ENCODE measurements at places on chromosomes 6 and 20.

DNA sequence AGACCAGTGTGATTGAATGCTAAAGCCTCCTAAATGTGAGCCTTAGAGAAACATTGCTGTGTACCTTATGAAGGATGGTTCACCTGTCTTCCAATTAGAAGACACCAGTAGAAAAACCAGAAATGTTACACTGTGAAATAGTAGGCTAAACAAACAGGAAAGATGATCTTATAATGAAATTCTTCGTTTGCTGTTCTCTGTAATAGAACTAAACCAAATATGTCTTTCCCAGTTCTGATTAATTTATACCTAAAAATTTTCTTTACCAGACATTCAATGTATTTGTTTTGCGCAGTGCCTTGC lies 114.8 kb downstream of the RTN4IP1 start:
- no peak for DNase-seq

DNA sequence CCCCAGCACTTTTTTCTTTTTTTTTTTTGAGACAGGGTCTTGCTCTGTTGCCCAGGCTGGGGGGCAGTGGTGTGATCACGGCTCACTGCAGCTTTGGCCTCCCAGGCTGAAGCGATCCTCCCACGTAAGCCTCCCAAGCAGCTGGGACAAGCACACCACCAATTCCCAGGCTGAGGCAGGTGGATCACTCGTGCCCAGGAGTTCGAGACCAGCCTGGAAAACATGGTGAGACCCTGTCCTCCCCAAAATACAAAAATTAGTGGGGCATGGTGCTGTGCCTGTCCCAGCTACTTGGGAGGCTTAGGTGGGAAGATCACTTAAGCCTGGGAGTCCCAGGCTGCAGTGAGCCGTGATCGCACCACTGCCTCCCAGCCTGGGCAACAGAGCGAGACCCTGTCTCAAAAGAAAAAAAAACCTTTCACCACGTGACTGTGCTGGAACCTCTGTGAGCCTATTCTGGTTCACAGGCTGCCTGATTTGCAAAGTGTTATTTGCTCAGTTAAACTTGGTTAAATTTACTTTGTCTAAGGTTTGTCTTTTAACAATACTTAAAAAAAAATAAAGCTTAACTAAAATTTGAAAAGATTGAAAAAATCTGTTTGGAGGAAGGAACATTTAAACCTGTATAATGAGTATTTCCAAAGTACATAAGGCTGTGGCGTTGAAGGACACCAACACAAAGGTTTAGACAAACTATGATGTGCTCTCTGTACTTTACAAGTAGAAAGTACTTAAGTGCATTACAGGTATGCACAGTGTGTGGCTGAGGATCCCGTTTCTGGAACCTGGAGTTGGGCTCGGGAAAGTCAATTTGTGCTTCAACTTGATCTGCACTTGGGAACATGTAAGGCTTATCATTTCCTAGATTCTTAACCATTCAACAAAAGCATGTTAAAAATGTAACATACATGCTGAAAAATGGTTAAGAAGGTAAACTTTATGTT lies 55.0 kb downstream of the PPP1R3G start:
- DNase-seq, result no peak

GRCh38 chr20:61556673-61557072 lies 304.6 kb downstream of the CDH4 start:
- DNase-seq, result no peak

DNA sequence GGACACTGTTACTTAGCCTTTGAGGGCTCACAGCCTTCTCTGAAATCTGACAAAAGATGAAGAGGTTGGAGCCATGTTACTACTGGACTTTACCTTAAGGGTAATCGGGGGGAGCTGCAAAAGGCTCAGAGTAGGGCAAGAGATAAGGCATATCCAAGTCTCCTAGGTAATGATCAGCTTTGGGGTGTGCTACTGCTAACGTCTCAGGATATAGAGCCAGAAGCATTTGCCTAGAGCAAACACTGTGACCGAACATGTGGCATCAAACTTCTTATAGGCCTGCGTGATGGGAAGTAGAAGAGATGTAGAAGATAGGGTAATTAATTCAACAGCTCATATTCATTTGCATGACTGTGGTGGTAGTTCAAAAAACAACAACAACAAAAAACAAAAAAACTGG lies 11.1 kb downstream of the UBE2V1 start:
- no peak for DNase-seq

GRCh38 chr20:51831866-51832265 lies 29.5 kb upstream of the SALL4 start:
- no peak for DNase-seq

GRCh38 chr6:34657037-34657306 lies 39.6 kb downstream of the ILRUN start:
- no peak for DNase-seq

- DNase-seq, result peak; percentile 61
Measured at GRCh38 chr6:113969888-113970804, 802 bp downstream of the HDAC2 start.

- peak; percentile 36 for DNase-seq
Measured at GRCh38 chr20:46058599-46059281, 29.7 kb downstream of the SLC12A5 start.

GRCh38 chr6:2865694-2866151 lies 24.1 kb upstream of the SERPINB1 start:
- no peak for DNase-seq

DNA sequence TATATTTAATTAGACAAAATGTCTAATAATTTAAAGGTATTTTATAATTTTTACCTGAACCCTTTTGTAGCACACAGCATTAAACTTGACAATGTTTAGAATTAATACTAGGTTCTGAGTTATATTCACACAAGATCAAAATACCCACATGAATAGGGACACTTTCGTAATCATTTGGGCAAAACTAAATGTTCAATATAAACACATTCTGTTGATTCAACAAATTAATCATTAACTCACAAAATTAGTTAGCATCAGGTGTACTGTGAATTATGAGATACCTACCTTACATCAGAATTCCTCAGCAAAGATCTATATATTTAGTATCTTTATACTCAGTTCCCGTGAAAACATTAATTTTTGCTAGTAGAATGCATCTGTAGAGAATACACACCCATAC lies 481.5 kb upstream of the MANEA start:
- DNase-seq, result no peak

DNA sequence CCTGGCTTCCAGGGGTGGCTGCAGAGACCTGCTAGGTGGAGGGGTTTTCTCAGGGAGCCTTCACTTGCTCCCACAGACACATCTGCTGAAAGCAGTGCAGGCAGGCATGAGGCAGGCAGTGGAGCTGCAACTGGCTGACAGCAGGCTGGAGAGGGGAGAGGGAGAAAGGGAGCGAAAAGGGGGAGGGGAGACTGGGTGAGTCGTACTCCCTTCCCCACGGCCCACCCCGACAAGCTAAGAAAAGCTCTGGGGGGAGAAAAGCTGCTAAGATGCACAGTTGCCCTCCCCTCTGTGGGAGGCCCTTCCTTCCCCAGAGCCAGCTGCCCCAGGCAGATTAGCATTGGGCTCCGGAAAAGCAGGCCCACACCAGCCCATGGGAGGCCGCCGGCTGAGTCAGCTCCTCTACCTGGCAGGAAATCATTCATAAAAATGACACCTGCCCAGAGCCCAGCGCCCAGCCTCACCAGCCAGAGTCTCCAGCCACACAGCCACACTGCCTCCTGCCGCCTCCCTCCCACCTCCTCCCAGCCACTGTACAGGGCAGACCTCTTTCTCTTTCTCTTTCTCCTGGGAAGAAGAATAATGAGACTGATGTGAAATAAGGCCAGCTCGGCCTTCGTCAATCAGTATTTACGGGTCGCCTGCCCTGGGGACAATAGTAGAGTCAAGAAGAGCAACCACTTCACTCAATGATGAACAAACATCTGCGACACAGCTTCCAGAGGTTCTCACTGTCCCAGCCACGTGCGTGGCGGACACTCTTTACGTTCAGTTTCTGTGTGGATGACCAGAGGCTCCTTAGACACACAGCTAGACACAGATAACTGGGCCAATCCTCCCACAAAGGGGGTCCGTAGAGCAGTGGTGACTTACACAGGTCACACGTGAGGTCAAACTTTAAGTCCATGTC lies 7.7 kb upstream of the C20orf203 start:
- DNase-seq, result no peak

GRCh38 chr20:49758781-49759180 lies 45.1 kb upstream of the B4GALT5 start:
- no peak for DNase-seq

DNA sequence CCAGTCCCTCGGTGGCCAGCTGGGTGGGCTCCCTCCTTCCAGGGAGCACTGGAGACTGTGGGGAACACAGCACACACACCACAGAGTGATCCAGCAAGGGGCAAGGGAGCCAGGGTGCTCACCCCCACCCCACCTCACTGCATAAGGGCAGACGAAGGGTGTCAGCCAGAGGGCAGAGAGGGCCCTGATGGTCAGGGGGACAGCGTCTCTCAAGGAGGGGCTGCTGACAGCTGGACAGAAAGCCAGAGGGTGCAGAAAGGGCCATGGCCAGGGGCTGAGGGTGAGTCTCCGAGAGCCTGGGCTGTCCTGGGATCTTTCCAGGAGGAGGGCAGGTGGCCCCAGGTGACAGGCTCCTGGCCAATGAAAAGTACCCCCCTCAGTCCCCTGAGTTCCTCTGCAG lies 73.4 kb upstream of the PMEPA1 start:
- DNase-seq, result no peak

- DNase-seq, result no peak
Measured at GRCh38 chr6:105677671-105678475, 275.0 kb upstream of the PREP start.

GRCh38 chr6:82877213-82878195 lies 188.1 kb downstream of the UBE3D start:
- DNase-seq, result no peak

DNA sequence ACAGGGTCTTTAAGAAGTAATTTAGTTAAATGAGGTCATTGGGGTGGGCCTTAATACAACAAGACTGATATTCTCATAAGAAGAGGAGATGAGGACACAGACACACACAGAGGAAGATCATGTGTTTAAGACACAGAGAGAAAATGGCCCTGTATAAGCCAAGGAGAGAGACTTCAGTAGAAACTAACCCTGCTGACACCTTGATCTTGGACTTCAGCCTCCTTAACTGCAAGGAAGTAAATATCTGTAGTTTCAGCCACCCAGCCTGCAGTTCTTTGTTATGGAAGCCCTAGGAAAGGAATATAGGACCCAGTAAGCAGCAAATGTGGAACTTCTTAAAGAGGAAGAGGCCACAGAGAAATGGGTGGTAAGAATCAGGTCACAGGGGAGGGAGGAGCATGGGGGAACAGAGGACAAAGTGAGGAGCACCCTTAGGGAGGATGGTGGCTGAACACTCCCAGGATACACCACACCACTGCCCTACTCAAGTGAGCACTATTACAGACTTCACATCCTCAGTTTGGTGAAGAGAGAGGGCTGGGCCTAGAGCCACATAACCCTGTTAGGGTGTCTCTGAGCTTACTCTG lies 762 bp downstream of the SIRPB1 start:
- no peak for DNase-seq

DNA sequence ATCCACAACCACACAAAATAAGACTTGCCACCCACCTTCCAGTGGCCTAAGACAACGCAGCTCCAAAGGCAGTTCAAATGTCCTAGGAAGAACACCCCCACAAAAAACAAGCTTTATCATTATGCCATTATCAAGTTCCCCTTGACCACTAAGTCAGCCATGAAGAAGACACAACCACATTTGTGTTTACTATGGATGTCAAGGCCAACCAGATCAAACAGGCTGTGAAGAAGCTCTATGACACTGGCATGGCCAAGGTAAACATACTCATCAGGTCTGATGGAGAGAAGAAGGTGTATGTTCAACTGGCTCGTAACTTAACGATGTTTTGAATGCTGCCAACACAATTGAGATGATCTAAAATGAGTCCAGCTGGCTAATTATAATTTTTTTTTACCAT lies 26.1 kb downstream of the SEC63 start:
- no peak for DNase-seq

DNA sequence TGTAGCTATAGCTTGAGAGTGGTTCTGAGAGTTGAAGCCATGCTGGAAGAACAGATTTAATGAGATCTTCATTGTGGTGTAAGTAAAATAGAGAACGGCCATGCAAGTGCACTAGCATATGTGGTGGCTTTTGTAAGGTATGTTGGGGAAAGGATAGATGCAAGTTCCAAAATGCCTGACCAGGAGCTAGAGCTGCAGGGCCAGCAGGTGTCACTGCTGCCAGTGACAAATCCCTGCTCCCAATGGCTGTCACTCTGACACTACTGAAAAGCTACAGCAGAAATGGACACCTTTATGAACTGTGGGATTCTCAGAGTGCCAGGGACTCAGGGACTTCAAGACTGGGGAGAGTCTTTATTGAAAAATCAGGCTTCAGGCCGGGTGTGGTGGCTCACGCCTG lies 23.1 kb upstream of the VIP start:
- DNase-seq, result no peak

DNA sequence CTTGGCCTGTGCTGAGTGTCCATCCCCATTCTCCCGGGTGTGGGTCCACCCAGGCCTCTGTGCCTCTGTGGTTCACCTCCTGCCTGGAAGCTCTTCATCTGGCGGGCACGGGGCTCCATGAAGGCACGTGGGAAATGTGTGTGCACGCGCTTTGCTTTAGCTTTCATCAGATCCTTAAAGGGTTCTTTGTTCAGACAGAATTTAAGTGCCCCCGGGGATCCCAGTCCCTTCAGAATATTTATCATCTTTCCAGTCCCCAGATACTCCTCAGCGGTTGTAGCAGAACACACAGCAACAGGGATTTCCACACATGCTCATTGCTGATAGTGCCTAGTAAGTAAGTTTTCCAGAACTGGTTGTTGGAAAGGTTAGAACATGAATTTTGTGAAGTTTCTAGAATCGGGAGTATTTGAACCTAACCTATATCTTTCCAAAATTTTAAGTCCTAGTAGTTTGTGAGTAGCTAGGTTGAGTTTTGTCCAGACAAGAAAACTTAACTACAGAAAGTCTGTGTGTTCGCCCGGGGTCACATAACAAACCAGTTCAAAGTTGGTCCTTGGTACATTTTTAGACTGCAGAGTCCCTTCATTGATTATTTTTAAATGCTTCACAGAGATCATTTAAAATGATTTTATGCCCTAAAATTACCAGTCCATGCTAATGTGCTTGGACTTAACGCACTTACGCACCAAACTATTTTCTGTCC lies 67.7 kb downstream of the RPP40 start:
- DNase-seq, result no peak

DNA sequence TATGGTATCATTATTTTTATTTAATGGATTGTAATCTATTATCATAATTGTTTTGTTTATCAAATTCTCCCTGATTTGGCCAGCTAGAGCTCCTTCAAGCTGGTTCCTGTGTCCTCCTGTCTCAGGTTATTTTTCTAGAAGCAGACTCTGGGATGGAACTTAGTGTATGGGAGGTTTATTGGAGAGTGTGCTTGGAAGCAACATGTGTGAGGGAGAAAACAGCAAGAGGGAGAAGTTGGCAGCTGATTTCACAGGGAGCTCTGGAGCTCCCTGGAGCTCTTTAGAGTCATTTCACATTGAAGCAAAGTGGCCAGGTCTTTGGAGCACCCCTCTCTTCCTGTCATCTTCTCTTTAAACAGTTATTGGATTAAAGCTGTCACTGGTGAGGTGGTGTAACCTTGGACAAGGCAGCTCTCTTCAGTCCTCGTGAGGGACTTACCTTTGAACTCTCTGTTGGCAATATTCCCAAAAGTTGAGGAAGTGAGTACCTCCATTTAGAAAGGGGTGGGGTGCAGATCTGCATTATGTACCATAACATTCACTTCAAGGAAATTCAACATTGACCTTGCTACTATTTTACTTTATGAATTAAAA lies 103.6 kb downstream of the PHF3 start:
- DNase-seq, result no peak

- DNase-seq, result no peak
Measured at GRCh38 chr6:129402244-129402643, 307.7 kb downstream of the ARHGAP18 start.
